Omental fat pad (tissue), 4 donors: ENCODE measurements at places on chromosomes 13 and 19.

- no peak for DNase-seq
Measured at GRCh38 chr19:5489551-5489950, 34.3 kb downstream of the ZNRF4 start.

GRCh38 chr13:51856998-51857397, 4.8 kb upstream of the CCDC70 start:
- no peak for DNase-seq

GRCh38 chr13:41054919-41055619, 6.2 kb upstream of the WBP4 start:
- DNase-seq, result no peak

GRCh38 chr19:42532891-42533290, 4.6 kb upstream of the CEACAM1 start:
- DNase-seq, result no peak

DNA sequence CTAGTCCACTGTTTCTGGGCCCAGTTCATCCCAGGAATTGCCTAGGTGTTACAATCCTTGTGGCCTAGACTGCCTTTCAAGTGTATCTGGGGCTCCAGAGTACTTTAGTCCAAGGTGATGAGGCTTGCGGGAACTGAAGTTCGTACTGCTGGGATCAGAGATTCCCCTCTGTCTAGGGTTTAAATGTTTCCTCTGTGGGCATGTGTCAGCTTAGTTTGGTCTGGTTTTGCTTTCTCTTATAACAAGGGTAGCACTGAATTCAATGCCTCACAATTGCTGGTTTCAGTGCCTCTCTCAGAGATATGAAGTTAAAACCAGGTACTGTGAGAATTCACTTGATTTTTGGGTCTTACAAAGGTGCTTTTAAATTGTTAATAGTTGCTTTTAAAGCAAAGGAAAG, 30.8 kb downstream of the RGCC start:
- no peak for DNase-seq
